GM23338 (cell line): ENCODE measurements at places on chromosomes 1 and 21.

GRCh38 chr1:98364544-98364943 lies 297.0 kb upstream of the SNX7 start:
- no peak for DNase-seq

- no peak for DNase-seq
Measured at GRCh38 chr1:44806025-44806703, 987 bp downstream of the DYNLT4 start.

DNA sequence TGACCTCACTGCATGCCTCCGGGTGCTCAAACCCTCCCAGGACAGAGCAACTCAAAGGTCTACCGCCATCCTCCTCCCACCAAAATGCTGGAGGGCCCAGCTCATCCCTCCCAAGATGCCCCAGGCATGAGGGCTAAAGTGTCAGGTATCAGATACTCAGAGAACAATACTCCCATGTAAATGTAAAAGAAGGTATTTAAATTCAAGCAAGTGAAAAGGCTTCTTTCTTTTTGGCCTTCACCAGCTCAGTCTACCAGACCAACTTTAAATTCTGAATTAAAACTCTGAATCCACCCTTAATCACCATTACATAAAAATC lies 3.0 kb downstream of the PARP1 start:
- DNase-seq: peak; percentile 91

- DNase-seq: no peak
Measured at GRCh38 chr1:154783976-154784375, 86.1 kb downstream of the KCNN3 start.

DNA sequence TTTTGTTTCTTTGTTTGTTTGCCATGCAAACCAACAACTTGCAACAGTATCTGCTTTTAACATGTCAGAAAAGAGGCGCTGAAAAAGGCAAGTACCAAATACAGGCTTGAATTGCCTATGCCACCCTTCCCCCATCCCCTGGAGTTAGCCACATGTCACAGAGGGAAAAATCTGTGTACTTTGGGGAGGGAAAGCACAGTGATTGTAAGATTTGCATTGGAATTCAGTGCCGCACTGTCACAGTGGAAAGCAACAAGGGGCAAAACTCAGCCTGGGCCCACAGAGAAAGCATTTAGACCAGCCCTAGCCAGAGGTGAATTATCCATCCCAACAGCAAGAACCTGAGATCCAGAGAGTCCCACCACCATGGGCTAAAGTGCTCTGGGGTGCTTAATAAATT lies 52.4 kb upstream of the ACADM start:
- DNase-seq: peak; percentile 11
